GM03348 (cell line): ENCODE measurements at places on chromosomes 13 and 19.

DNA sequence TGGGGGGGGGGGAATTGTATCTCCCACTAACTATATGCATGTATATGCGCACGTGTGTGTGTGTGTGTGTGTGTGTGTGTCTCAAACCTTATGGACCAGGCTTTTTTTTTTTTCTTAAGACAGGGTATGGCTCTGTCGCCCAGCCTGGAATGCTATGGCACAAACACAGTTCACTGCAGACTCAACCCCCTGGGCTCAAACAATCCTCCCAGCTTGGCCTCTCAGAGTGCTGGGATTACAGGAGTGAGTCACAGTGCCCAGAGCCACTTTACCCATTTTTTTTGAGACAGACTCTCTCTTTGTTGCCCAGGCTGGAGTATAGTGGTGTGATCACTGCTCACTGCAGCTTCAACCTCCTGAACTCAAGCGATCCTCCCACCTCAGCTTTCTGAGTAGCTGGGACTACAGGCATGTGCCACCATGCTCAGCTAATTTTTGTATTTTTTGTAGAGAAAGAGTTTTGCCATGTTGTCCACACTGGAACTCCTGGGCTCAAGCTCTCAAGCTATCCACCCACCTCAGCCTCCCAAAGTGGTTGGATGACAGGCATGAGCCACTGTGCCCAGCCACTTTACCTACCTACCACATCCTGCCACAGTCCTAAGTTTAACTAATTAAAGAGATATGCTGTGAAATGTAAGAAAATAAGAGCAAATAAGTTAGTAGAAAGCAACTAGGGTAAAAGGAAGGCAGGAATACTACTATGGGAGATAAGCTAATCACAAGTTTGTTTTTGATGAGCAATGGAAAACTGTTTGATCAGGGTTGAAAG lies 2.4 kb downstream of the ZMYM5 start:
- no peak for DNase-seq

DNA sequence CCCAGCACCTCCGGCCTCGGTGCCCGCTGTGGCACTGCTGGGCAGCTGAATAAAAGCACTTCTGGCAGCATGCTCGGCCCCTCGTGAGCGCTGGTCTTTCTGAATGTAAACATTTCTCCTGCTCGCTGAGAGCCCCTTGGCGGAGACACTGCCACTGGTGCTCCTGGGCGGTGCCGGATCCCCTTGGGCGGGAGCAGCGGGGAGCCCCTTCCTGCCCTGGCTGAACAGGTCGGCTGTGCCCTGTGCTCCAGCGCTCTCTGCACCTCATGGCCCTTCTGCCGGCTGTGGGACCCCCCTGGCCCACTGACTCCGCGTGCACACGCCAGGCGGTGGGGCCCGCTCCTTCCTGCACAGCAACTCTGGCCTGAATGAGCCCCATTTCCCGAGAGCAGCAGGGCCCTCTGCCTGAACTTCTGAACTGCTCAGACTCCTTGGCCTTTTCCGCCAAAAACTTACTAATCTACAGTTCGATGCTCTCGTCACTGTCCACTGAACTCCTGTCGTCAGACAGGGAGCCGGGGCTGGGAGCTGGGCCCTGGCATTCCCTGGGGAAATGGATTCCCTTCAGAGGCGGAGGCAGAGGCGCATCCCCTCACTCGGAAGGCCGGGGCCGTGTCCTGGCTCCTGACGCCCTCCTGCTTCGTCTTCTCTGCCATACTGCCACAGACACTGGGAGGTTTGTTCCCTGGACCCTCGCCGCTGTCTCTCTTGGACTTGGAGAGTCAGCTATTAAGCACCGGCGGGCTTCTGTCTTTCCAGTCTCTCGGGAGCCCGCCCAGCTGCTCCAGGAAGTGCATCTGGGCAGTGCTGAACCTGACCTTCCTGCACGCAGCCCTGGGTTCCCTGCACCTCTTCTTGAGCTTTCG lies 14.2 kb downstream of the RB1 start:
- no peak for DNase-seq

DNA sequence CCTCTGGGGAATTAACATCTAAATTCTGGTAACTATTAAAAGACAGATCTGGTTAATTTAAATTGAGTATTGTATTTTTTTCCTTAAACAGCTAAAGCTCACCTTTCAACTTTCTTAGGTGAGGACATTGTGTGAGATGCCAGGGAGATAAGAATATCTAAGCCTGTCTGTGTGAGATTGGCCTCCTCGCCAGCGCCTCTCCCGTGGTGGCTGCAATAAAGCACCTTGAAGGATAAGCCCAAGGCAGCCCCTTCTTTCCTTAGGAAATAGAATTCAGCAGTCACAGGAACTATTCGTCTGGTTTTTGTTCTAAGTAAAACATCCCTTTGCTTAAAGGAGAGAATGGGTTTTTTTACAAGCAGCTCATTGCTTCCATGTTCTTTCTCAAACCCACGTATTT lies 24.6 kb downstream of the NAXD start:
- no peak for DNase-seq

DNA sequence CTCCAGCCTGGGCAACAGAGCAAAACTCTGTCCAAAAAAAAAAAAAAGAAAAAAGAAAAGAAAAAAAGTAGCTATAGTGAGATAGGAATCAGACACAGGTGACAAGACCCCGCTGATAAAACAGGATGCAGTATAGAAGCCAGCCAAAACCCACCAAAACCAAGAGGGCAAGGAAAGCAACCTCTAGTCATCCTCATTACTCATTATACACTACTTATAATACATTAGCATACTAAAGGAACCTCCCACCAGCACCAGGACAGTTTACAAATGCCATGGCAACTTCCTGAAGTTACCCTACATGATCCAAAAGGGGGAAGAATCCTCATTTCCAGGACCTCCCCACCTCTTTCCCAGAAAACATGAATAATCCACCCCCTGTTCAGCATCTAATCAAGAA lies 35.6 kb upstream of the UBL3 start:
- DNase-seq = no peak

DNA sequence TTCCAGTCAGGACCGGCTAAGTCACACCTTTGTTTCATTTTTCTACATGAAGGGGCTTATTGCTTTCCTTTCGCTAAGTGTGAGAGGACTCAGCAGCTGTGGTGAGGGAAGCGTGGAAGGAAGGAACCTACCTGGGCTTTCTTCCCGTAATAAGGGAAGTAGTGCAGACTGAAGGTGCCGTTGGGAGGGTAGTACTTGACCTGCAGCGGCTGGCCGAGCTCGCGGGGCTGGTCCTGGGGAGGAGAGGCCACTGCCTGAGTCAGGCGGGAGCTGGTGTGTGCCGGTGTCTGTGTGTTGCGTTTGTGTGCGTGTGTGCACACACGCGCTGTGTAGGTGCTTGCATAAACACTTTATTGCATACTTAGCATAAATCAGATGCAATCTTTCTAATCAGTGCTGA lies 7.7 kb downstream of the ATP4B start:
- DNase-seq = no peak

GRCh38 chr13:112623051-112623711 lies 35.2 kb upstream of the TUBGCP3 start:
- no peak for DNase-seq

- DNase-seq = no peak
These were observed 139.8 kb downstream of the MIPEP start for GRCh38 chr13:23749288-23749873.

GRCh38 chr19:42052241-42052863 lies 17.7 kb downstream of the GRIK5 start:
- no peak for DNase-seq

- DNase-seq = peak; percentile 34
These were observed 704.4 kb upstream of the PCDH20 start for GRCh38 chr13:62119739-62120700.

- peak; percentile 73 for DNase-seq
These were observed 12.8 kb upstream of the SELENOW start for GRCh38 chr19:47765523-47766358.

GRCh38 chr13:46595136-46595884 lies 42.3 kb downstream of the LRCH1 start:
- DNase-seq = no peak

DNA sequence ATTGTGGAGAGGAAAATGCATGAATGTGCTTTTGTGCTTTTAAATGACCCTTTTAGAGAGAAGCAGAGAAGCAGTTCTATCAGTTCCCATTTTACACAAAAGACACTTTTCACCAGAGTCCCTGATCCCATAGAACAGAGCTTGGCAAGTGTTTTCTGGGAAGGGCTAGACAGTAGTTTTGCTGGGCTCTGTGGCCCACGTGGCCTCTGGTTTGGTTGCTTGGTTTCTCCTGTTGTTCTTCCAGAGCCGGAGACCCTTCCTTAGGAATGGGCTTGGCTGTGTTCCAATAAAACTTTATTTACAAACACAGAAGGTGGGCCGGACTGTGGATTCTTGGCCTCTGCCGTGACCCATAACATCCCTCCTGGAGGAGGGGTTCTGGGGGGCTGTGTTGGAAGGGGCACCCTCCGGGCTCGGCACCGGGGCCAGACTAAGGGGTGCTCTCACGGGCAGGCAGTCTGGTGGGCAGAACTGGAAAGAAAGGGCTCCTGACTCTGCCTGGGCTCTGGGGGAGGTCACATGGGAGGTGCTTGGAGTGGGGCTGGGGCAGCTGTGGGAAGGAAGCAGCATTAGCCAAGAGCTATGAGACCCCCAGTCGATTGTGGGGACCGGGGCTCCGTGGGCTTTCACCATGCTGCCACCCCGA lies 3.2 kb downstream of the SPPL2B start:
- no peak for DNase-seq

GRCh38 chr19:55197528-55197927 lies 11.8 kb downstream of the PTPRH start:
- no peak for DNase-seq

DNA sequence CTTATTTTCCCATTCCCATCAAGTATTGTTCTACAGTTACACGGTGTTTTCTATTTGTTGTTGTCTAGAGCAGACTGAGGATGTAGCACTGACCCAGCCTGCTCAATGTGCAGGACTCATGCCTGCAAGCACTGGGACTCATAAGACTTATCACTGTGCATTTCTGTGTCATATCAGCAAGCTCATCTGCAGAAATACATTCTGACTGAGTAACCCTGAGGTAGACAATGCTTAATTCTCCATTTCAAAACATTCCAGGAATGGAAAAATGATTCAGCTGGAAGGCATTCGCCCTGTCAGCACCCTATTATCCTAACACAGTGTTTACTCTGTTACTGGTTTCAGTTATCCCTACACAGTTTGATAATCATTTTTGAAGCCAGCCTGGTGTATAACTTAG lies 2506.4 kb downstream of the PCDH9 start:
- peak; percentile 75 for DNase-seq

- DNase-seq = no peak
These were observed 112.4 kb downstream of the NUFIP1 start for GRCh38 chr13:44876782-44877324.

DNA sequence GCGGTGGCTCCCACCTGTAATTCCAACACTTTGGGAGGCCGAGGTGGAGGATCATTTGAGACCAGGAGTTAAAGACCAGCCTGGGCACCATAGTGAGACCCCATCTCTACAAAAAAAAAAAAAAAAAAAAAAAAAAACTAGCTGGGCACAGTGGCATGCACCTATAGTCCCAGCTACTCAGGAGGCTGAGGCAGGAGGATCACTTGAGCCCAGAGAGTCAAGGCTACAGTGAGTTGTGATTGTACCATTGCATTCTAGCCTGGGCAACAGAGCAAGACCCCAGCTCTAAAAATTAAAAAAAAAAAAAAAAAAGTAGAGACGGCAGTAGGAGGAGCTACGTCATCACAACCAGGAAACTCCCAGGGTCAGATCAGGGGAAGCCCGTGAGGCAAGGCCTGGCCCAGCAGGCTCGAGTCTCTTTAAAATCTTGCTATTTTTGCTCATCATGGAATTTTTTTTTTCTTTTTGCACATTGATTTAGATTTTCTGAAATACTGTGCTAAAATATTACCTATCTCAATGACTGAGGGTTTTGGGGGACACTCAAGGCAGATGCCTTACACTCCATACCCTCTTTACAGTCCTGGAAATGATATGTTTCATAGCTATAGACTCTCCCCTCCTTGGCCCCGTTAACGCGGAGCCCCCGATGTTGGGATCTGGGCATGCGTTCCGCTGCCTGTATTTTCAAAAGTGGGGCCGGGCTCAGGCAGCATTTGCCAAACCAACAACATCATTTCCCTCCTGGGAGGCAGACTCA lies 44.4 kb upstream of the USE1 start:
- DNase-seq = no peak

DNA sequence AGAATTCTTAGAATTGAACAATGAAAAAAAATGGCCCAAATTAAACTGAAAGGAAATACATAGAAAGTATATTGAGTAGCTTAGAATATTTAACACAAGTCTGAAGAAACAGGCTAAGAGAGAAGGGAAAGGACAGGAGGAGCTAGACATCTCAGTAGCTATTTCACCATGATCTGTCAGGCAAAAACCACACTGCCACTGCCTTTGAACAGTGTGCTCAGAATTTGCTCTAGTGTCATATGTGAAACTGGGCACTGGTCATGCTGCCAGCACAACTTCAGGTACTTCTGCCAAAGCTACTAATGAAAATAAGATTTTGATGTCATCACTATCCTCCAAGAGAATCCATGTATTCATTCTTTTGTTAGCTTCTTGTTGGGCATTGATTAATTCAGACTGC lies 1280.8 kb upstream of the PCDH20 start:
- DNase-seq = no peak

DNA sequence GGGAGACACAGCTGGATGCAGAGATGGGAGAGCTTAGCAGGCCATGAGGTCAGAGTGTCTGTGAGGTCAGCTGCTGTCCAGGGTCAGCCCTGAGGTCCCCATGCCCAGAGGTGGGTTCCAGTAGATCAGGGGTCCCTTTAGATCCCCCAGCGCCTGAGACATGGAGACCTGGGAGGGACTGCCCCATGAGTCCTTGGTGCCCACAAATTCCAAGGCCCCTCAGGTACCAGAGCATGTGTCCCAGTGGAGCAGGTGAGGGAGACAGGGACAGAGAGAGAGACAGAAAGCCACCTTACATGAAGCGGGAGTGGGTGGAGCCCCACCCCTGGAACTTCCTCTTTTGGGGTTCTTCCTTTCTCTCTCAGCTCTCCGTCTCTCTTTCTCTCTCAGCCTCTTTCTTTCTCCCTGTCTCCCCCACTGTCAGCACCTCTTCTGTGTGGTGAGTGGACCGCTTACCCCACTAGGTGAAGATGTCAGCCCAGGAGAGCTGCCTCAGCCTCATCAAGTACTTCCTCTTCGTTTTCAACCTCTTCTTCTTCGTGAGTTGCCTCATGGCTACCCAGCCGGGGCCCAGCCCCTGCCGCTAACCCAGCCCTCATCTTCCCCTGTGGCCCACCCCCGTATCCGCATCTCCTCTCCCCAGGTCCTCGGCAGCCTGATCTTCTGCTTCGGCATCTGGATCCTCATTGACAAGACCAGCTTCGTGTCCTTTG lies at the start of gene CD37:
Gene CD37 (plus strand): TSS at position 336 of the 713 bp plus-strand sequence. CDS start 135 bp downstream, at position 471.
- no peak for DNase-seq

DNA sequence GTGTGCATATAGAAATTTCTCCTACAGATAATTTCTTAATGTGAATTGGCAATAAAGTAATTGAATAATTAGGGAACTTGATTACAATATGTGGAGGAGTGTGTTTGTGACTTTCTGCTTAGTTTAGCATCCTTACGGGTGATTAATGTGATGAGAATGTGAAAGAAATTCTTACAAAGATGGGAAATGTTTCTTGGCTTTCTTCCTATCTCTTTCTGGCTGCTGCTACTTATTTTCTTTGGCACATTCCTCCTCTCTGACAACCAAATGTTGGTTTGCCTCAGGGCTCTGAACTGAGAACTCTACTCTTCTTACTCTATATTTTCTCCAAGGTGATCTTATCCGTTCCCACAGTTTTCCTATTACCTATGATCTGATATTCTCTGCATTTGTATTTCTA lies 300.1 kb downstream of the TBC1D4 start:
- DNase-seq = peak; percentile 7
